Activated T-cell treated with anti-CD3 and anti-CD28 coated beads for 24 hours (primary cell): ENCODE measurements at places on chromosomes 7 and 10.

GRCh38 chr7:2632733-2633537, 1.1 kb downstream of the TTYH3 start:
- peak; percentile 36 for DNase-seq

DNA sequence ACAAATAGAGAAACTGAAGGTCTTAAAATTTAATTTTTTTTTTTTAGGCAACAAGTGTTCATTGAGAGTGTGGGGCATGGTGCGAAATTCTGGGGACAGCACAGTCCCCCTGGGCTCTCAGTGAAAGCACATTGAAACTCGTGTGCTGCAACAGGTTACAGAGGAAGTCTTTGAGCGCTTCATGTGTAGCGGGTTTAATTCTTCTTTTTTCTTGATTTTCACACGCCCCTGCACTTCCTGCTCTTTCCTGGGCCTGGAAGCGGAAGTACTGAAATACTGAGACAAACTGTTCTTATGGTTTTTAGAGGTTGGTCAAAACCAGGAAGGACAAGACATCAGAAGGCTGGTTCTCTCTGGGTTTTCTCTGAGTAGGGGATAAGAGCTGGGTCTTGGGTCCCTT, 203.5 kb downstream of the PTEN start:
- DNase-seq = no peak

GRCh38 chr10:85457191-85457590, 909.4 kb downstream of the GRID1 start:
- no peak for DNase-seq

DNA sequence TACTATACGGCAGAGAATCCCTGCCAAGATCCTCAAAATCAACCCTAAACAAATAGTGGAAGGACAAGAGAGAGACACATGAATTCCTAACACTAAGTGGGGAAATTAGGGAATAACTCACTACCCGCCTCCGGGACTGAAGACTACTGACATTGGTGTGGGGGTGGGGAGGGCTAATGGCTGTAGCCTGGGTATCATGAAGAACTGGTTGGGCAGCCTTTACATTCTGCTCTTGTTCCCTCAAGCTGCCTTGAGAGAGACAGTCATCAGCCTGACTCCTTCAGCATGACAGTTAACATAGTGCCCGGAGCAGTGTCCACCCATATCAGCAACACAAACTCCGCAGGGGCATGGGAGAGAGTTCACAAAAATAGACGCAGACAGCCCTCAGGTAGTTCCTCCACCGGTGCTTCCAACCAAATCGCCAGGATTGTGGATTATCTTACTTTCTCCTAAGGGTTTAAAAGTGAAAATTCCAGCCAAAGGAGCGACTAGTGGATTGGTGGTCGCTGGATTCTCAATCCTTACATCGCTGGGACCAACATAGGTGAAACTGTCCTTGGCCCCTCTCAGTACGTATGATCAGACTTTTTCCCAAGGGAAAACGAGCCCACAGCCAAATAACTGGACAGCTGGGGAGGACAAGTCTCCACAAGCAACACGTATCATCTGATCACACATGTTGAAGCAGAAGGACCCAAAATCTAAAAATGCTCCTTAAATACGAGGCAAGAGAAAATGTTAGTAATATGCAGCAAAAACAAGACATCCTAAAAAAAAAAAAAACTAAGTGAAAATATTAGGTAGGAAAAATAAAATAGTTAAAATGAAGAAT, 22.6 kb downstream of the TMEM254 start:
- no peak for DNase-seq

DNA sequence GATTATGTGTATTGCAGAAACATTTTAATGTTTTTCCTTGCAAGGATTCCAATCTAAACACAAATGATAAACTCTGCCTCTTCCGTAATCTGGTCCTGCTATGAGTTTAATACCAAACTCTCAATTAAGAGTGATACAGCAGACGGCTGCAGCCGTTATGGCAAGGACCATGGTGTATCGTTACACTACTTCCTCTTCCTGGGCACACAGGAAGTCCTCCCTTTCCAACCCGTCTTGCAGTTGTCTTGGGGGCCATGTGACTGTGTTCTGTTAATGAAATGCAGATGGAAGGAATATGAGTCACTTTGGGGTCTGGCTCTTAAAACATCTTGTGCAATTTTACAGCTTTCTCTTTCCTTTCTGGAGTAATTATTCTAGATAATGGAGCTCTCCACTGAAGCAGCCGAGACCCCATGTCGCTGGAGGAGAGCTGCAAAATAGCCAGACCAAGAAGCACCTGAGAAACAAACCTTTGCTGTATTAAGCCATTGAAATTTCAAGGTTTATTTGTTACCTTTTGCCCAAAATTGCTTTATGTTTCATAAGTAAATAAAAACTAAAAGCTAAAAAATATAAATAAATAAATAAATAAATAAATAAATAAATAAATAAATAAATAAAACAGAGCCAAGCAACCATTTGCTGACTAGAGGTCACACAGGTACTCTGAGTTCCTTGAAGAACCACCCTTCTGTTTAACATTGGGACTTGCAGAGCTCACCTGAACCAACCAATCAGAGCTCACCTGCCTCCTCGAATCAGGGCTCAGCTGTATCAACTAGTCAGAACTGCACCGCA, 74.7 kb downstream of the FRMPD2 start:
- no peak for DNase-seq

DNA sequence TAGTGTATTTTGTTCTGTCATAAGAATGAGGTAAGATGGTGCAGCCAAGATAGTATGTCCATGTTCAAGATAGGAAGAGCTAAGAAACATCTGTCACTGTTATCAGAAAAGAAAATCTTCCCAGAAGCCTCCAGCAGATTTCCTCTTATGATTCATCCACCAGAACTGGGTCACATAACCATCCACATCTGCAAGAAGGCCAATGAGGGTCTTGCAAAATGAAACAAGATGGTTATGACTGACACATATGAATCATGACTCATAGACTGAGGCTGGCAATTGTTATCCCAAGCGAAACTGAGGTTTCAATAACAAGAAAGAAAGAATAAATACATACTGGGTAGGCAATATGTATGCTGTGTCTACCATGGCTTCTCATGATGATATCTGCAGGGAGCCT, 30.3 kb downstream of the CCNJ start:
- no peak for DNase-seq

GRCh38 chr7:148442933-148443332, 147.6 kb upstream of the C7orf33 start:
- DNase-seq = no peak

- DNase-seq = no peak
These were observed 78.8 kb downstream of the SND1 start for GRCh38 chr7:127730658-127731276.

- DNase-seq = peak; percentile 11
These were observed 197.2 kb downstream of the CRPPA start for GRCh38 chr7:16223963-16224707.

- DNase-seq = no peak
These were observed 234.4 kb upstream of the IMMP2L start for GRCh38 chr7:111796671-111797070.

GRCh38 chr7:35565927-35566326, 129.0 kb downstream of the HERPUD2 start:
- DNase-seq = no peak

DNA sequence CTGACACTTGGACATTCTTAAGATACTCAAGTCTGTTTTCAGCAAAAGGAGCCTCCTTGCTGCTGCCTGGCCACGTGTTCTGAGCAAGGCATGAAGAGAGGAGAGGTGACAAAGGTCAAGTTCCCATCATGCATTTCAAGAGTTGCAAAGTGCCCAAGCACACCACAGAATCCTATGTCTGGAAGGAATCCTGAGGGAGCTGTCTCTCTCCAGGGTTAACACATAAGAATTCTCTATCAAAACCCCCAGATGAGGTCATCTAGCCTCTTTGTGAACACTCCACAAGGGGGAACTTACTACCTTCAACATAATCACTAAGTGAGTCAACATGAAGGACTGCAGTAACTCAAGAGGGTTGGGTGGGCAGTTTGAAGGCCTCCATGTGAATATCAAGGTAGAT, 155.5 kb downstream of the RNF216 start:
- DNase-seq = no peak

DNA sequence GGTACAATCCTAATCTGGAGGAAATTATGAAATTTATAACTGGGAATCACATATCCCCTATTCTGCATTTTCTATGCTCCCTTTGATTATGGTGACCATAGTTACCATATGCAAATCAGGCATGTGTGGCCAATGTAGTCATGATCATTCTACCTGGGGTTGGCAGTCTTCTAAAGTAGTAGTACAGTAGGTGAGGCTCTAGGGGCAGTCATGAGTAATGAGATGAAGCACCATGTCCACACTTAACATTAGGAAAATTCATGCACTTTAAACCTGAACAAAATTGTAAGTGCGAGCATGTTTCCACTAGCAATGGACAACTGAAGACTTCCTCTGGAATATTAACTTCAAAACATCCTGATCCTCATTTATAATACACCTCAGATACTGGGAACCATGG, 545.9 kb downstream of the SUGCT start:
- DNase-seq = no peak

GRCh38 chr10:10662716-10663408, 354.8 kb upstream of the CELF2 start:
- DNase-seq = no peak

DNA sequence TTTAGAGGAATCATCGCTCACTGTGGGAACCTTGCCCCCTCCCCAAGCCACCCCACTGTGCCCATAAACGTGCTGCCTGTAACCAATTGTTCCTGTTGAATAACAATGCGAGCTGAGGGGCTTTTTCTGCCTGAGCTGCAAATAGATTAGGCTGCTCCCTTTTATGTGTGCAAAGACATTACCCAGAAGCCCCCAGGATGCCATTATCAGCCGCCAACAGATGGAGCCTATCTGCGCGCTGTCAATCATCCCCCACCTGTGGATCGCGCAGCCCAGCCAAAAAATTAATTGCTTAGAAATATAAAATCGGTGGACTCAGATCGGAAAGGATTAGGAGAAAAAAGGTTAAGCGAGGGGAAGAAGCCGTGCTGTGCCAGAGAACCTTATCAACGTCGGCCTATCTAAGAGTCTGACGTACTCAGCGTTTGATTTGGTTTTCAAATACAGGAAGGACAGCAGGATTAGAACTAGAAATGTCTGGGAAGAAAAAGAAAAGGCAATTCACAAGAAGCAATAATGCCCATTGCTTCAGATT, 167.3 kb upstream of the MYO3A start:
- no peak for DNase-seq

DNA sequence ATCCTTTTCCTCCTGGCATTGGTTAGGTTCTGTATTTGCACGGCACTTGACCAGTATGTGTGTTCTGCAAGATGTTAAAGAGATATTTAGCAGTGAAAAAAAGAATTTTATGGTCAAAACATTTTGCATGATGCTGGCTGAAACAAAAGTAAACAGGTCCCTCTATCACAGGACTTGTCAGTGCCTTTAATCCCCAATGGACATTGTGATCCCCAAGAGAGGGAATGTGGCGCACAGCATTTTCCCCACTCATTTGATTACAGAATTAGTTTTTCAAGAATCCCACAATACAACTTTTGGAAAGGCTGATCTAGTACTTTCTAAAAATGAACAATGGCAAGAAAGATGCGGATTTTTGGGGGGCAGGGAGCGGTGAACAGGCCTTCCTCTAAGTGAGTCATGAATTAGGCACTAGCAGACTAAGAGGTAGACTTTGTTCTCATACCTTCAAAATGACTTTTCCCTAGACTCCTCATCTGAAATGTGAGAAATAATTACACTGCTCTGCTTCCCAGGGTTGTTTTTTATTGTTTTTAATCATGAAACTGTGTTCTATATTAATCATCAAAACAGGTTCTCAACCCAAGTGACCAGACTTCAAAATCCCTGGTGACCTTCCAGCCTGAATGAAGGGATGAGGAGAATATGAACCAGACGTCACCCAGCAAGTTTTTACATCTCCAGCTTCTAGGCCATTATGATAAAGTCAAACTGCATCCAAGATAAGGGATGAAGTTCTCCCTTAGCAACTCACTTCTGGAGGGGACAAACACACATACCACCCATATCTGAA, 8.6 kb downstream of the FBXW4 start:
- DNase-seq = no peak

- no peak for DNase-seq
These were observed 1.3 kb upstream of the TRIM24 start for GRCh38 chr7:138458576-138459412.

DNA sequence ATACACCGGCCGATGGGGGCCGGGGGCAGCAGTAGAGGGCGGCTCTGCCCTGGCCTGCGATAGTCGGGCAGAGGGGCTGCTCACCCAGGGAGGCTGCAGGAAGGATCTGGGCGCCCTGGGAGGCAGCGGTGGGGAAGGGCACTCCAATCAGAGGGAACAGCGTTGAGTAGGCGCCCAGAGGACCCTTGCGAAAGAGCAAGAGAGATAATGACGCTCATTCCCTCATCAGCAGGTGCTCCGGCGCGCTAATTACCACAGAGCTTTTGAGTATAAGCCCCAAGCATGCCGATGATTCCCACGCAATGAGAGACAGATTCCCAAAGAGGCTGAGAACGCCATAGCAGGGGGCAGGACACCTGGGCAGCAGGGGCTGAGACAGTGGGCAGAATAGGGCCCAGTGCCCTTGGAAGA, 215.3 kb downstream of the MAD1L1 start:
- DNase-seq = no peak

DNA sequence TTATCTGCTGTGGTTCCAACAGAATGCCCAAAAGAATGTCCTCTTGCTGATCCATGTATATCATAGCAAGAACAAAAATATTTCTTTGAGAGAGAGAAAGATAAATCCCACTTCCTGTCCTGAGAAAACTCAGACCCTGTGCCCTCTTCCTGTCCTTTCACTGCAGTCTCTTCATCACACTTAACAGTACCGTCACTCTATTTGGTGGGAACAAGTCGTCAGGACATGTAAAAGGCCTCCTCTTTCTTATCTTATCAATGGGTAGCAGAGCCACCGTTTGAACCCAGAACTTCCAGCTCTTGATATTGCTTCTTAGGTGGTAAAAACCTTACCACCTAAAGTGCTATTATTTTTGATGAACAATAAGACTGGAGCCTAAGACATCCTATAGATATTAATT, 43.9 kb downstream of the CHRM2 start:
- DNase-seq = no peak

GRCh38 chr7:11969643-11970042, 137.6 kb upstream of the THSD7A start:
- DNase-seq = no peak

DNA sequence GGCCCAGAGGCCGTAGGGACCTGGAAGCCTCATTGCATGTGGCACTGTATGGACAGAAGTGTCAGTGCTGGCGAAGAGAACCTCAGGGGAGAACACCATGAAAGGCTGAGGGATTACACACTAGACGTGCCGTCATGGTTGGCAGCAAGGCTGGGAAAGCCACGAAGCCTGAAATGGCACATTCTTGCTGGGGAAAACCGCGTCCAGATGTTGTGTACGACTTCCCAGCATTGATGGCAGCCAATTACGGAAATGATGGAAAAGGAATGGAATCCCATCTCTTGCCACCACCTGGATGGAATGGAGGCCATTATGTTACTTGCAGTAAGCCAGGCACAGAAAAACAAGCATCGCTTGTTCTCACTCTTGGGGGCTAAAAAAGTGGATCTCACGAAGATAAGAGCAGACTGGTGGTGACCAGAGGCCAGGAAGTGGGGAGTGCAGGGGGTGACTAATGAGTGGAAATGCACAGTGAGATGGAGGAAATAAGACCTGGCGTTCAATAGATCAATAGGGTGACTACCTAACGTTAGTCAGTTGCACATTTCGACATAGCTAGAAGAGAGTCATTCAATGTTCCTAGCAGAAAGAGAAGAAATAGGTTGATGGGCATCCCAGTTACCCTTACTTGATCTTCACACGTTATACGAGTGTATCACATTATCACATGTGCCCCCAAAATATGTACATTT, 14.6 kb upstream of the PWWP2B start:
- DNase-seq = no peak
